ENCODE measurements at places on chromosomes 7 and 10. TPM values are rescaled to one million over a fixed set of nuclear protein-coding genes. Genes with fewer than 3 reads are reported as not detected.

Gene CCL24
- not detected for polyA plus RNA-seq

Gene SPOCK2
- polyA plus RNA-seq, result 4.5 TPM

Gene NPY4R2
- polyA plus RNA-seq, result 0.23 TPM

Gene FKBP6
- polyA plus RNA-seq, result not detected

Gene SRGN
- polyA plus RNA-seq, result 27.1 TPM

Gene MACC1
- 0.04 TPM for polyA plus RNA-seq

GRCh38 chr10:131865223-131865917 lies 35.4 kb upstream of the PPP2R2D start:
- DNase-seq, result no peak

- peak; percentile 95 for DNase-seq
These were observed at the start of gene STEAP4 for GRCh38 chr7:88306590-88307048. Gene STEAP4 (minus strand): TSS chr7:88306894. CDS start chr7:88284269, 22,625 bp downstream.

- DNase-seq, result no peak
These were observed 51.0 kb downstream of the UNC5B start for GRCh38 chr10:71263376-71263775.

- no peak for DNase-seq
These were observed 554.4 kb downstream of the INHBA start for GRCh38 chr7:41148521-41148951.

- DNase-seq, result no peak
These were observed 323.3 kb upstream of the KAT6B start for GRCh38 chr10:74502963-74503608.

GRCh38 chr10:98403812-98404504 lies 11.0 kb downstream of the PYROXD2 start:
- DNase-seq, result no peak

DNA sequence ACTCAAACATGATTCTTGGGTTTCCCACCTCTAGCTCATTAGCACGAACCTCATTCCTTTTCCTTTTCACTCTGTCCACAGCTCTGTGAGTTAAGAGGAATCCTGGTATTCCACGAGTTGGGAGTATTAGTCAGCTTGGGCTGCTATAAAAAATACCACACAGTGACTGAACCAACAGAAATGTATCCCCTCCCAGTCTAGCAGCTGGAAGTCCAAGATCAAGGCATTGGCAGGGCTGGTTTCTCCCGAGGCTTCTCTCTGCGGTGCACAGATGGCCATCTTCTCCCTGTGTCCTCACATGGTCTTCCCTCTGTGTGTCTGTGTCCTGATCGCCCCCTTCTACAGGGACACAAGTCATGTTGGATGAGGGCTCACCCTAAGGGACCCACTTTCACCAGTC lies 261.6 kb downstream of the TNS3 start:
- DNase-seq, result no peak

DNA sequence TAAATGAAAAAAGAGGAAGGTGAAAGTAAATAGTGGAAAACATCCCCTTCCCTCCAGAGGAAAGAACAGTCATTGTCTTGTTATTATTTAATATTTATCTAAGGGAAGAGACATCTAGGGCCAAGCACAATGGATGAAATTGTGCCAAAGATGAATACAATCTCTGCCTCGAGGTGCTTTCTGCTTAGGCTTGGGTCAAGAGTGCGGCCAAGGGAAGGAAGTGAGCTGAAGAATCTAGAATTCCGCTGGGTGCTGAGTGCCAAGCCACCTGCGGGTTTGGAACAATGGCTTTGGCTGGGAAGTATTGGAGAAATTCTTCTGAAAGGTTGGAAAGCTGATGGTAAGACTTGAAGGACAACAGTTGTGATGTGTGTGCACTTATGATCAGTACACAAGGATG lies 531.3 kb upstream of the FZD8 start:
- peak; percentile 61 for DNase-seq

DNA sequence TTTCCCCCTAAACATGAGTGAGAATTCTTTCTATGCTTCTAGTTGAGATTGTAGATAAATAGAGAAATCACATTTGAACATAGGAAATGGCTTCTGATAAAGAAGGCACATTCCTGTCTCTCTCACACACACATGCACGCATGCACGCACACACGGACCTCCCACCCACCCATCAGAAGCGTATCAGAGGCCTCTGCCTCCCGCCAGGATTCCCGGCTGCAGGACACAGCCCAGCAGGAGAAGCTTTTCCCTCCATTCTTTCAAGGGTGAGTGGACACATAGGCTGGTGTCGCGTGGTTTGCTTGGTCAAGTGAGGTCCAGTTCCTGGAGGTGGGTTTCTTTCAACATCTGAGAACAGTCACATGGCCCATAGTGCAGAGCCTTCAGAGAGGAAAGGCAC lies 34.2 kb downstream of the KLF6 start:
- no peak for DNase-seq

DNA sequence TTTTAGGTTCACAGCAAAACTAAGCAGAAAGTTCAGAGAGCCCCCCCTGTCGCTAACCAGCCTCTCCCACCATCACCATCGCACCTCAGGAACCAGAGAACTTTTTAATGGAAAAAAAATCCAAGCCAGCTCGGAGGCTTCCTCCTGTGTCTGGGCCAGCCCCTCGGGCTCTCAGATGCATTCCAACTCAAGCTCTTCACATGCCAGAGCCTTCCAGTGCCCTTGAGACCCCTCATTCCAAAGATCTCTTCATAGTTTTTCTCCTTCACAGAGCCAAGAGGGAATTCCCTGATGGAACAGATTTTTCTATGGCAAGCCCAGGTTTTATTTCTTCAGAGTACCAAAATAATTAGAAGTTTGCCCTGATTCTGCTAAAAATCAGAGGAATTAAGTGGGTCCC lies 153.4 kb upstream of the LANCL2 start:
- no peak for DNase-seq

DNA sequence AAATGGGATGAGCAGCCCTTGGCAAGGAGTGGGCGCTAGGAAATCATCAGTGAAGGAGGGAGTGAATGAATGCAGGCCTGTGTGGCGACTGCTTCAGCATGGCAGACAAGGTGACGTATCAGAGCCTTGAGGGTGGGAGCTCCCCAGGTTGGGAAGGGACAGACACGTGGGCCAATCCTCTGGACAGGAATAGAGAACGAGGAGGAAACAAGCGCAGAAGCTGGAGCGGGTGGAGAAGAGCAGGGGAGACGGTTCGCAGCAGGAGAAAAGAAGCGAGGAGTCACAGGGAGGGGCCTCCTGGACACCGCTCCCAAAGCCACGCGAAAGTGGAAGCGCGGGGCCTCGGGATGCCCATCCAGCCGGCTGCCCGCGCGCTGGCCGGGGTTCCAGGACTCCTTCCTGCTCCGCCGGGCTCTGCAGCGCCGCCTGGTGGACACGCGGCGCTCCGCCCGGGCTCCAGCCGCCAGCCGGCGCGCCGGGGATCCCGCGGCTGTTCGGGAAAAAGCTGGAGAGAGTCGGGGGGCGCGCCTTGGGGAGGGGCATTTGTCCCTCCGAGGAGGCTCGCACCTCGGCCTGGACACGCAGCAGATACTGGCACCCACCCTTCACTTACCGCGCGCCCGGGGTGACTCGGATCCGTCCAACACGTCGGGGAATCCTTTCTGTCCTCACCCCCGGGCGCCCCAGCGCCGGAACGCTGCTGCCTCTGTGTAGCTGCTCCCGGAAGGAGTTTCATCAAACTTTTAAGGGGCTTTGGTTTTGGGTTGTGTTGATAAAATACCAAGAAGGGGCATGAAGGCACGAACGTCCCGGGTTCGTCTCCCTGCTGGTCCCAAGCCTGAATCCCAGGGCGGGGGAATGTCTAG lies 6.3 kb downstream of the ZNF503 start:
- DNase-seq, result peak; percentile 76

DNA sequence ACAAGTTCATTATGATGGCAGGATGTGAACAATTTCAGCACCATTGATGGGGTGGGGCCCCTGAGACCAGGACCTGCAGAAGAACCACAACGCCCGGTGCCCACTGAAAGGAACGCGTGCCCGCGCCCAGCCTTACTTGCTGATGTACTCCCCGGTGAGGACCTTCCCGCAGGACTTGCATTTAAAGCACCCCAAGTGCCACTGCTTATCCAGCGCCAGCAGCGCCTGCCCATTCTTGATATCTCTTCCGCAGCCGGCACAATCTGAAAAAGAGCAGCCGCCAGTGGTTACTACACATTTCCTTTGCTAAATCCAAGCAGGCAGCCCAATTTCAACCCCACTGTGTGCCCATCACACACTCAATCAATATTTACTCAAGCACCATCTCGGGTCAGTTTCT lies 110.6 kb downstream of the ABLIM1 start:
- DNase-seq, result no peak

DNA sequence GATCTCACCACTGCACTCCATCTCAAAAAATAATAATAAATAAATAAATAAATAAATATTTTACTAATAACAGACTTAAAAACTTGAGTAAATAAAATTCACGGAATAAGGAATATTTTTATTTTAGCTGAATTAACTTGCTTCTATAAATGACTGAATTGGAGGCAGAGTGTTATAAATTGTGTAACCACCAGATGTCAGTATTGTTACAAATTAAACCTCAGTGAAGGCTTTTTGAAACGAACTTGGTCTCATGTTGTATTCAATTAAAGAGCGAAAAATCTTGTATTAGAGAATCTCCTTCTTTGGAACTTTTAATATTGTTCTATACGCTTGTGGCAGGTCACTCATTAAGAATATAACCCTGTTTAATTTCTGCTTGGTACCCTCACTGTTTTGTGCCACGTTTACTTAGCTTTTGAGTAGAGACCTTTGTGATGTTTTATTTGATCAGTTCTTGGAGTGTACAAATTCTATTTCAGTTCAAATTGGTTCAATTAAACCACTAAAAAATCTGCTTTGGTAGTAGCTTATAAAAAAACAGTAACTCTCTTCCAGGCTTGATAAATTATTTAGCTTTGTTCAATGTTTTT lies 45.6 kb upstream of the SCIN start:
- peak; percentile 64 for DNase-seq

GRCh38 chr10:78173360-78174015 lies 139.8 kb downstream of the RPS24 start:
- no peak for DNase-seq

- no peak for DNase-seq
These were observed 569.0 kb upstream of the SORCS1 start for GRCh38 chr10:107733328-107734130.

DNA sequence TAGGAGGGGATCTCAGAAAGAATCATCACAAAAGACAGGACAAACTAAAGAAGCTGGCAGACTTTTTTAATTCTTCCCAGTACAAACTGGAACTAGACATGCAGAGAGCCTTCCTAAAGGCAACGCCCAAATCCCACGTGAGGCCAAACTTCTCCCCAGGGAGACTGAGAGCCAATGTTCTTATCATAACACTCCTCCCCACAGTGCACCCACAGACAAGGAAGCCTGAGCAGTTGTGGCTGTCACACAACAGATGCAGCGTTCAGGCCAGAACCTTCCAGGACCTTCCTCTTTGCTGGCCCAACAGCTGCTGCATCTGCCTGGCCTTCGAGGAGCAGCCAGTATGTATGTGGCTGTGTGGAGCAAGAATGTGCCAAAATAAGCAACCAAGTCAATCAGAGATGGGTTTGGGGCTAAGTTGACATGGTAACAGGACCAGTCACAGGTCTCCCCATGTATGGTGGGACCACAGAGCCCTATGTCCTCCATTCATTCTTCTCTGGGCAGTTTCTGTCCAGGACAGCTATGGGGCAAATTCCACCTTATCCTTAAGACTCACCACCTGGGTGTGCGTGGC lies 34.9 kb downstream of the SRPK2 start:
- peak; percentile 80 for DNase-seq

Data from muscle of leg (tissue), 16 donors.